ENCODE measurements at places on chromosomes 7 and 10.
A peak's percentile ranks its signal among the peaks of the same experiment; 100 is the strongest.

- H3K36me3 ChIP-seq, result no peaks in the 10 kb centered on the region
- no peaks in the 10 kb centered on the region for H3K4me1 ChIP-seq
- DNase-seq, result no peak
- no peaks in the 10 kb centered on the region for H3K27me3 ChIP-seq
- no peak overlapping the region for H3K27ac ChIP-seq
- H3K4me3 ChIP-seq, result no peak overlapping the region
These were observed 108.3 kb downstream of the SLC25A40 start for GRCh38 chr7:87767827-87768226.

DNA sequence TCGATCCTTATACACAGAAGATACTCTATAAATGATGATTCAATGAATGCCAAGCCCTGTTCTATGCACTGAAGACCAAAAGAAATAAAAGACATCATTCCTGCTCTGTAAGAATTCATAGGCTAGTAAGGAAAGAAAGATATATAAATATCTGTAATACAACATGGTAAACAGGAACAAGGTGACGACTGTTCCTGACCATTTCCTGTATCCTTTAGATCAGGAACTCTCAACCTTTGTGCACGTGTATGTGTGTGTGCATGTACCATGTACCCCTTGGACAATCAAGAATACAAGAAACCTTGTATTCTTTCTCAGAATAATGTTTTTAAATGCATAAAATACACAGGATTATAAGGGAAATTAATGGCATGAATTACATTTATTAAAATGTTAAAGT is 7.3 kb upstream of the HK1 start:
- H3K36me3 ChIP-seq, result no peaks in the 10 kb centered on the region
- H3K27me3 ChIP-seq, result no peaks in the 10 kb centered on the region
- DNase-seq, result no peak

- no peak overlapping the region for H3K27ac ChIP-seq
- H3K4me3 ChIP-seq, result no peak overlapping the region
- no peak for DNase-seq
- H3K36me3 ChIP-seq, result no peaks in the 10 kb centered on the region
These were observed 84.9 kb downstream of the CNOT4 start for GRCh38 chr7:135425036-135425435.

DNA sequence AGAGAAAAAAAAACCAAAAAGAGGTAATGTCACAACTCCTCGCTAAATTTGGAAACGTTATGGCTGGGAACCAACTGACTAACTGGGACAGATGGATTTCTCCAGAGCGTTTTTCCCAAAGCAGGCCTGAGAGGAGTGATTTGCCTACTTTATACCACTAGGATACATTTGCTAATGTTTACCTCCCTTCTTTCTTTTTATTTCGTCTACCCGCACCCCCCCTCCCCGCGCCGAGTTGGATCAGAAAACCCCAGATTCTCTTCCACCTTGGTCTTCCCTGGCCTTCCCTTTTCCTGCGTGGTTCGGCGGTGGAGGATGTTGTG is 7.2 kb downstream of the CPA2 start:
- H3K4me3 ChIP-seq, result no peak overlapping the region
- H3K27ac ChIP-seq, result no peak overlapping the region
- peak; percentile 80 for DNase-seq

- H3K4me1 ChIP-seq, result peaks cover 21% of the 10 kb centered on the region
- H3K27ac ChIP-seq, result no peak overlapping the region
- no peak for DNase-seq
- H3K4me3 ChIP-seq, result no peak overlapping the region
These were observed 234.6 kb downstream of the DIP2C start for GRCh38 chr10:454860-455259.

GRCh38 chr10:10043083-10043482 is 974.6 kb upstream of the CELF2 start:
- H3K36me3 ChIP-seq, result no peaks in the 10 kb centered on the region
- no peaks in the 10 kb centered on the region for H3K4me1 ChIP-seq

DNA sequence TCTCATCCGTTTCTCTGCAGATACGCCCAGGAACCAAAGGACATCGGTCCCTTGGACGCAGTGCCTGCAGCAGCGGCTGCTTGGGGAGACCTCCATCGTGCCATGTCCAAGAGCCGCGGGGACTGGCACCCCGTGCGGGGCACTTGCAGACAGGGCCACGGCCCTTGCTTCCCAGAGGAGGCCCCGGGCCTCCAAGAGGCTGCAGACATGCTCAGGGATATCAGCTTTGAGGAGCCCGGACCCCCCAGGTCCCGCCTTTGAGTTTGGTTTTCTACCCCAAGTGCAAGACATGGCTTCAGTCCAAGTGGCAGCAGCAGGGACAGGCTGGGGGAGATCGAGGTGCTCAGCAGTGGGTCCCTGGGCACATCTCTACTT is 279.6 kb downstream of the ELFN1 start:
- H3K27me3 ChIP-seq, result no peaks in the 10 kb centered on the region
- no peak overlapping the region for H3K27ac ChIP-seq
- H3K4me3 ChIP-seq, result no peak overlapping the region
- H3K4me1 ChIP-seq, result no peaks in the 10 kb centered on the region
- no peaks in the 10 kb centered on the region for H3K36me3 ChIP-seq
- DNase-seq, result no peak

DNA sequence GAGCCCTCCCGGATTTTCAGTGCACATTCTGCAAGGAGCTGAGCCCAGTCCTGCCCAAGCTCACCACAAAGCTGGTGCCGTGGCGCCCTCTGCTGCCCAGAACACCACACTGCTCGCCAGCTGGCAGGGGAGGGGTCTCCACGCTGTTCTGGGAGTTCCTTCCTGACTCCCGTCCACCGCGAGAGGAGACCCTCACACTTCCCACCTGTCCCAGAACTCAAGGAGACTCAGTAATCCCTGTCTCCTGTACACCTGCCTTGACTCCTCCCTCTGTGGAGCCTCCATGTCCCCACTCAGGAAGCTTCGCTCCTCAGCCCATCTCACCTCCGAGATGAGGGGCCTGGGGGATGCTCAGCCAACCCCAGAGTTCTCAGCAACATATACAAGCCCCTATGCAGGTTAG is 11.3 kb downstream of the C10orf105 start:
- H3K27ac ChIP-seq, result no peak overlapping the region
- no peaks in the 10 kb centered on the region for H3K4me1 ChIP-seq
- H3K36me3 ChIP-seq, result no peaks in the 10 kb centered on the region
- no peak overlapping the region for H3K4me3 ChIP-seq
- no peaks in the 10 kb centered on the region for H3K27me3 ChIP-seq

Data from kidney (tissue), 22 donors.